ENCODE measurements at places on chromosomes 13 and 19. TPM values are rescaled to one million over a fixed set of nuclear protein-coding genes. Genes with fewer than 3 reads are reported as not detected.

RLN3 gene
- total RNA-seq = not detected

ANKLE1 gene
- 1.3 TPM for total RNA-seq

CLIP3 gene
- total RNA-seq = 0.34 TPM

ARL11 gene
- not detected for total RNA-seq

PRR12 gene
- 0.87 TPM for total RNA-seq

URAD gene
- not detected for total RNA-seq

ERCC1 gene
- 138 TPM for total RNA-seq

All from SK-MEL-5 (cell line).